Esophagus mucosa (tissue), 1 donor: ENCODE measurements at places on chromosomes 7 and 10. TPM values are rescaled to one million over a fixed set of nuclear protein-coding genes. Genes with fewer than 3 reads are reported as not detected.

GRCh38 chr7:110839866-110840265, 251.1 kb upstream of the LRRN3 start:
- ATAC-seq: no peak

DNA sequence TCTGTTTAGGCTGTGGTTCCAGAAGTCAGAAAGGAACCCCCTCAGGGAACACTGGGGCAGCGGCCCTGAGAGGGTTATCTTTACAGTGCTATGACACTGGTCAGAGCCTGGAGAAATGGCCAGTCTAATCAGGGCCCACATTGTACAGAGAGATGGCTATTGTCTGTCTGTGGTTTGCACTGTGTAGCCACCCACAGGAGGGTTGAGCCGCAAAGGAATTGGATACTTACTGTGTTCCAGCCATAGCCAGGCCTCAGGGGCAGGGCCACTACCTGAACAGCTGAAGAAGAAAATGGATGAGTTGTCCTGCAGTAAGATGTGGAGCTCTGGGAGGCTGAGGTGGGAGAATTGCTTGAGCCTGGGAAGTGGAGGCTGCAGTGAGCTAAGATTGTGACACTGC, 47.5 kb upstream of the PODXL start:
- ATAC-seq: no peak

GIMAP4 gene
- total RNA-seq: 3.4 TPM

IKZF1 gene
- 2.1 TPM for total RNA-seq
